GM23248 (cell line): ENCODE measurements at places on chromosomes 16 and 17. TPM values are rescaled to one million over a fixed set of nuclear protein-coding genes. Genes with fewer than 3 reads are reported as not detected.

GRCh38 chr17:60087882-60088669 is 9.4 kb upstream of the HEATR6 start:
- peaks cover 36% of the 10 kb centered on the region for H3K4me1 ChIP-seq
- DNase-seq, result peak; percentile 51
- H3K4me3 ChIP-seq, result peak overlapping the region; percentile 29
- peak overlapping the region; percentile 71 for H3K27ac ChIP-seq

DNA sequence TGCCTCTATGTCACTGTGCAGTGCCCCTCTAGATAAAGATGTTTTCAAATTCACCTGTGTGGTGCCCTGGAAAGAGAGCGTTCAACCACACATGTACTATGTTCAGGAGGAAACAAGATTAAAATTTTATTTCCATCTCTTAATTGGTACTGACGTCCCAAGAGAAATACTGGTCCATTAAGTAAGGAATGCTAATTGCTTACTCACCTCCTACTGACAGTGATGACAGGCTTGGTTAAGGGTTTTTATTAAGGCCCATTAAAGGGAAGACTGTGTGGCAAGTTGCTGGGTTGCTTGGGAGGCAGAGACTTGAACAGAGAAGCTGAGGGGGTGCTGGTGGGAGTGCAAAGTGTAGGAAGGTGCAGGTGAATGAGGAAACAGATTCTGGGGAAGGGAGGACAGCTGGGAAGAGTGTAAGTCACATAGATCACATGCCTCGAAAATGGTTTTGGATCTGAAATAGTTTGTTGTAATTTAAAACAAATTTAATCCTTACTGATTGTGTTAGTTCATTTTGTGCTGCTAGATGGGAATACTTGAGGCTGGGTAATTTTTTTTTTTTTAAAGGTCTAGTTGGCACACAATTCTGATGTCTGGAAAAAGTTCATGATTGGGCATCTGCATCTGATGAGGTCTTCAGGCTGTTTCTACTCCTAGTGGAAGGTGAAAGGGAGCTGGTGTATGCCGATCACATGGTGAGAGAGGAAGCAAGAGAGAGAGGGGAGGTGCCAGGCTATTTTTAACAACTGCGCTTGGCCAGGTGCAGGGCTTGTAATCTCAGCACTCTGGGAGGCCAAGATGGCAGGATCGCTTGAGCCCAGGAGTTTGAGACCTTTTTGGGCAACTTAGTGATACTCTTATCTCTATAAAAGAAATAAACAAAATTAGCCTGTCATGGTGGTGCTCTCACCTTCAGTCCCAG is 140.5 kb downstream of the CACNG3 start:
- H3K36me3 ChIP-seq, result no peaks in the 10 kb centered on the region
- no peak overlapping the region for H3K27ac ChIP-seq
- no peaks in the 10 kb centered on the region for H3K27me3 ChIP-seq
- H3K4me3 ChIP-seq, result no peak overlapping the region
- no peak for DNase-seq

GRCh38 chr16:28106467-28107215 is 43.1 kb upstream of the GSG1L start:
- no peaks in the 10 kb centered on the region for H3K27me3 ChIP-seq
- no peak for DNase-seq
- no peak overlapping the region for H3K4me3 ChIP-seq
- no peaks in the 10 kb centered on the region for H3K4me1 ChIP-seq

DNA sequence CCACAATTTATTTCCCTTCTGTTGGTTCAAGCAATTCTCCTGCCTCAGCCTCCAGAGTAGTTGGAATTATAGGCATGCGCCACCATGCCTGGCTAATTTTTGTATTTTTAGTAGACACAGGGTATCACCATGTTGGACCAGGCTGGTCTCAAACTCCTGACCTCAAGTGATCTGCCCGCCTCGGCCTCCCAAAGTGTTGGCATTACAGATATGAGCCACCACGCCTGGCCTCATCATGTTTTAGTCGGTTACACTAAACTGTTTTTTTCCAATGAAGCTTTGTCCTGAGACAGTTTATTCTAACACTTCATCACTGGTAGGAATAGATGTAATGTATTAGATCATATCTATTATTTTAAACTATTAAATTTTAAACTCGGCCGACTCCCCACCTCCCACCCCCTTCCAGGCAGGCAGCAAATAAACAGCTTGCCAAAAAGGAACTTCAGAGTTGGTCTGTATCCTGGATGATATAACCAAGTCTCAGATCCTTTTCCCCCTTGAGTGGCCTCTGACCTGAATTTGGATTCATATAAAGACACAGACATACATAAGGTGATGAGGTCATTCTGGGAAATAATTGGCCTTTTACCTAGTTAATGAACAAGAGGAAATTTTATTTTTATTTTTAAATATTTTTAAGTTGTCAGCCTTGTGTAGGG is 18.4 kb upstream of the CORO6 start:
- no peaks in the 10 kb centered on the region for H3K36me3 ChIP-seq
- no peak for DNase-seq
- no peak overlapping the region for H3K4me3 ChIP-seq
- peak overlapping the region; percentile 78 for H3K27ac ChIP-seq
- H3K27me3 ChIP-seq, result no peaks in the 10 kb centered on the region
- peaks cover 40% of the 10 kb centered on the region for H3K4me1 ChIP-seq

DNA sequence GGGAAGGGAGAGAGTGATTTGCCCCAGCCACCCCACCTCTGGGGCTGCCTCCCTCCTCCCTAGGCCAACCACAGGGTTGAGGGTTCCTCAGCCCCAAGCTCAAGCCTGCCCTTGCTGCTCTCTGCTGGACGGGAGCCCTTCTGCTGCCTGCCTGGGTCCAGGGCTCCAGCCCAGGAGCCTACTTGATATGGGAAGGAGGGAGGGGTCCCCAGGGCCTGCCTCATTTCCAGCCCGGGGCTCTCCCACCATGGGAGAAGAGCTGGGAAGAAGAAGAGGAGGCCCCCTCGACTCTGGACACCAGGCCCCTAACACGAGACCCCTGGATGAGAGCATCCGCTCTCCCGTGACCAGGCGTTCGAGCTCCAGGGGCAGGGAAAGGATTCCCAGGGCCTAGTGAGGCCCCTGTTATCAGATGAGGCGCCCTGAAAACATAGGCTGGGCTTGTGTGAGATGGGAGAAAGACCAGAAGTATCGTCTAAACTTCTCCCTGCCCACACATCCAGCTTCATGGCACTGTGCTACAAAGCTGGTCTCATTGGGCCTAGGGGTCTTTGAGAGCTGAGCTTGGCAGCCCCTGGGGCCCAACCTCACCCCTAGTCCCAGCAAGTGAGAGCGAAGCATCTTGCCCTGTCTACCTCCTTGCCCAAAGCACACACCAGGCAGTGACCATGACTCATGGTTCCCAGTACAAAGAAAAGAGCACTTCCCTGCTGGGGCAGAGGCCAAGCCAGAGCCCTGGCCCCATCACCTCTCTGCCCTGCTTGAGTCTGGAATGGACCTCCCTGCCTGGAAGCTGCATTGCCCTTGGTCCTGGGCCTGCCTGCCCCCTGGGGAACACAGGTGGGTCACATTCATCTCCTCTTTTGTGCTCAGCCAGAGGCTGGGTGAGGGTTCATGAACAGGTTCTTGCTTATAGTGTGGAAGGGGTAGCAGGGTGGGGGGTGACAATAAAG is 987 bp downstream of the SLC16A5 start:
- peak overlapping the region; percentile 76 for H3K4me3 ChIP-seq
- H3K27me3 ChIP-seq, result no peaks in the 10 kb centered on the region
- H3K27ac ChIP-seq, result peak overlapping the region; percentile 45; the same call in 1 of the 2 replicates
- no peaks in the 10 kb centered on the region for H3K36me3 ChIP-seq
- H3K4me1 ChIP-seq, result peaks cover 9% of the 10 kb centered on the region
- peak; percentile 69 for DNase-seq

DNA sequence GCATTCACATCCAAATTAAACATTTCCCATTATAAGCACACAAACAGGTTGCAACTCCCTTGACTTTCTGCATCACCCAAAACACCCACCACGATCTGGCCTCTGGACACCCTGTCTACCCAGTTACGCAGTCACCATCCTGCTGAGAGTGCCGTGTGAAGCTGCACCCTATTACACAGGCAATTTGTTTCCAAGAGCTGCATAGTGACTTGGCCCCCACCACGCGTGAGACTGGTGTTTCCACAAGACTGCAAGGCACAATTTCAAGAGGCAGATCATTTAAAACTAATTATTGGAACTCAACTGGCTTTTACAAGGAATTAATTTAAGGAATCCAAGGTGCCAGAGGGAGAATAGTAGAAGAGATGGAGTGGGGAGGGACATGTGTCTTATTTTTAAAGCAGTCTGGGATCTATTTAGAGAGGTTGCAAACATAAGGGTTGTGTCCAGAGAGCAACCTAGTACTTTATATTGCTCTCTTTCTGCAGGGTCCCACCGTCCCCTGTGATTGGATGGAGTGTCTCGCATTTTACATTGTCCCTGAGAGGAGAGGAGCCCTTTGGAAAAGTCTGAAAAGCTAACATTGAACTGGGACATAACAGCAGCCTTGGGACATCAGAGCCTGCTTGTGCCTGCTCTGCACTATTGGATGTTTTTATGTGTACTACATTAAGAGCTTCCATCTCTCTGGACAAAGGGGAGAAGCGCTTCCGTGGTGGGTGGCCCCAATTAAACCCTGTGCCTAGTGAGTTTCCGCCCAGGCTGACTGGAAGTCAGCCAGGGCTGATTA is 8.7 kb upstream of the ADAMTS18 start:
- no peaks in the 10 kb centered on the region for H3K4me1 ChIP-seq
- no peak for DNase-seq
- no peaks in the 10 kb centered on the region for H3K36me3 ChIP-seq
- no peak overlapping the region for H3K27ac ChIP-seq
- peaks cover 24% of the 10 kb centered on the region; the same call in 1 of the 2 replicates for H3K27me3 ChIP-seq
- H3K4me3 ChIP-seq, result no peak overlapping the region

DNA sequence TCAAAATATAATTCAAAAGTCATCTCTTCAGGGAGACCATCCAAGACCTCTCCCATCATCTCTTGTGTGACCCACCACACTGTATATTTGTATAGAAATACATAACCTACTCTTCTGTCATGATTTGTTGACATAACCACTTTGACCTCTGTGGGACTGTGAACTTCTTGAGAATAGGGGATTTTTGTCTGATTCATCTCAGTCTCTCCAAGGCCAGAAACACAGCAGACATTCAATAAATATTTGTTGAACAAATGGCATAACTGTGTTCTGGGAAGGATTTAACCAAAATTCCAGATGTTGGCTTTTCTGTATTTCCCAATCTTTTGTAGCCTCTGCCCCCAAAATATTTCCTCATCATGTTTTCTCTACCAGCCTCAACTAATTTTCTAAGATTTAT is 169.7 kb downstream of the CDH11 start:
- H3K27me3 ChIP-seq, result no peaks in the 10 kb centered on the region
- H3K36me3 ChIP-seq, result peaks cover 41% of the 10 kb centered on the region
- peak; percentile 81 for DNase-seq
- peaks cover 18% of the 10 kb centered on the region for H3K4me1 ChIP-seq

- H3K4me3 ChIP-seq, result no peak overlapping the region
- H3K27ac ChIP-seq, result no peak overlapping the region
- no peak for DNase-seq
- no peaks in the 10 kb centered on the region for H3K36me3 ChIP-seq
Observed at GRCh38 chr16:48946686-48947370, 334.8 kb downstream of the CBLN1 start.

DNA sequence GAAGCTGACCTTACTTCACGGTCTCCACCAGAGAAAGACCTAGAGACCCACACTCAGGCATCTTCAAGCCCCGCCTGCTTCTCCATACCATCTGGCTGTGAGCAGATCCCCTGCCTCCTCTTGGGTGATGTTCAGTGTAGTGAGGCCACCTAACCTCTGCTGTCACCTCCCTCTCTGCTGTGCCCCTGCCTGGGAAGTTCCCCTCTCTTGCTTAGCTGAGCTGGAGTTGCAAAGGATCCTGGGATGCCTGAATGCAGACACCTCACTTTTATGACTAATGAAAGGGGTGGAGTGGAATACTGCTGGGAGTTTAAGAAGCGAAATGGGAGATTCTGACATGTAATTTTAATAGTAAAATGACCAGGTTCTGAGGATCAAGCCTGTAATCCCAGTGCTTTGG is 5.8 kb downstream of the IRX3 start:
- DNase-seq, result peak; percentile 67
- H3K4me3 ChIP-seq, result no peak overlapping the region
- H3K36me3 ChIP-seq, result no peaks in the 10 kb centered on the region
- H3K4me1 ChIP-seq, result peaks cover 12% of the 10 kb centered on the region; the same call in 1 of the 2 replicates
- H3K27me3 ChIP-seq, result no peaks in the 10 kb centered on the region

GRCh38 chr16:50024207-50024606 is 818 bp upstream of the CNEP1R1 start:
- H3K27me3 ChIP-seq, result no peaks in the 10 kb centered on the region
- H3K4me3 ChIP-seq, result no peak overlapping the region
- peaks cover 16% of the 10 kb centered on the region for H3K4me1 ChIP-seq
- 0 out of 2 replicates have a peak, but pooled peaks cover 5% of the 10 kb centered on the region for H3K36me3 ChIP-seq

TNFRSF13B gene
- total RNA-seq, result not detected in 2 replicates

CMIP gene
- total RNA-seq, result 7.8 and 9.5 TPM in 2 replicates

UBE2G1 gene
- 37.8 and 39.2 TPM in 2 replicates for total RNA-seq

BAHCC1 gene
- total RNA-seq, result 3.0 and 5.2 TPM in 2 replicates

OVCA2 gene
- total RNA-seq, result 67.3 and 92.0 TPM in 2 replicates

SLC38A8 gene
- total RNA-seq, result not detected in 2 replicates

VAT1L gene
- total RNA-seq, result 6.2 and 7.1 TPM in 2 replicates
